CD4-positive, alpha-beta T cell treated with Interleukin-17A for 4 hours (primary cell): ENCODE measurements at places on chromosomes 1 and 21.

- DNase-seq: no peak
These were observed 12.6 kb upstream of the PLA2G2C start for GRCh38 chr1:20198918-20199317.

GRCh38 chr1:32871364-32872191 is 866 bp upstream of the FNDC5 start:
- no peak for DNase-seq

- peak; percentile 72 for DNase-seq
These were observed 15.2 kb downstream of the POGZ start for GRCh38 chr1:151443846-151444782.

DNA sequence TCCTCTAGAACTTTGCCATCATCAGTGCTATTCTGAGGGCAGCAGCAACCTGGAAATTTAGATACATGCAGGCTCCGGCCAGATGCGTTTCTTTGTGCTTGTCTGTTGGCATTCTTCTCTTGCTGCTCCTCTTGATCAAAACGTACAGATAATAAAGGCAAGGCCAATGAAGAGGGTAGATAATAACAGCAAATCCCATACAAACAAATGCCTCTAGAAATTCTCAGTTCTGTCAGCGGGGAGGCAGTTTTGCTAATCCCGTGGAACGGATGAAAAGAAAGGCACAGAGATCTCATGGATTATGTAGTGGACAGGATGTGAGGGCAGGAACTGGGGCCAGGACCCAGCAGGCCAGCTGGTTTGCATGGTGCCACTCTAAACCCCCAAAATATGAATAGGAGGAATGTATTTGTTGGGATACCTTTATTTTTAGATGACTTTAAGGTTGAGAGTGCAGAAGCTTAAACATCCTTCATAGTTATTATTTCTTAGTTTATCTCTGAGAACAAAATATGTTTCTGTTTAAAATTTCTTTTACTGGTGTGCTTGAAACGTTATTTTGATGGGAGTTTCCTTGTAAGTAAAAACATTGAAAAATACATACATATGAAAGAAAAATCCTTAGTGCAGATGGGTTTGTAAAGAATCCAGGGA is 1.5 kb downstream of the ITSN1 start:
- DNase-seq: no peak

DNA sequence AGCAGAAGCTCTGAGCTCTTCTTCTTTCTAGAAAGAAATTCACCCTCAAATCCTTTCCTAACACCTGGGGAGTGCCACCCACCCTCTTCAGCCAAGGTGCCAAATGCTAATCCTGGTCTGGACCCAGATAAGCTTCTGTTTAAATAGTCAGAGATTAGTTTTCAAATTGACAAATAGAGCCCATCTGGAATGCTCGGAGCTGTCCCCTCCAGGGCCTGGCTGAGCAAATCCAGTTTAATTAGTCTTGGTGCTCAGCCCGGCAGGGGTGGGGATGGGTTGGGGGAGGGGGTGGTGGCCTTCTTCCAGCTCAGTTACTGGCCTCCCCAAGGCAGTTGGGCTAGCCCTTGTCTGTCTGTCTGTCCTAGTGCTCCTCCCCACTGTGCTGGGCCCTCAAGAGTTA is 269.5 kb downstream of the GRIK3 start:
- no peak for DNase-seq

GRCh38 chr1:3547055-3548005 is 64.0 kb downstream of the MEGF6 start:
- no peak for DNase-seq

DNA sequence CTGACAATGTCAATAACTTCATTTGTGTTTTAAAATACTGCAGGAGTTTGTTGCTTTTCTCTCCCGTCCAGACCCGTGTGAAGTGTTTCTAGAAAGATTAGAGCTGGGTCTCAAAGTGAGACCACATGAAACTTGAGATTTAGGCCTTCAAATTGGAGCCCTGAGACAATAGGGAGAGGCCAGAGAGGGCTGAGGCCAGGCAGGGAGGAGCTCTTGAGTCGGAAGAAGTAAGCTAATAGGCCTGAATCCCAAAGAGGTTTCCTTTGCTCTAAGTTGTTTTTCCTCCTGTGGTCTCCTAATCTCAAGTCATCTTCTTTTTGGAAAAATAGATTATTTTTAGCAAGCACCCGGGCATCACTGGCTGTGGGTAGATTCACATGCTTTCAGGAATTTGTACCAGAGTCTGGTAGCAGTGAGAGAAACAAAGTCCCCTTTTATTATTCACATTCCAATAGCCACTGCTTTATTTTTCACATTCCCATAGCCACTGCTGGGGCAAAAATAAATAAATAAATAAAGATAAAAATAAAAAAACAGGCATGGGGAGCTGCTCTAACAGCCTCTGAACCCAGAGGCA is 25.6 kb downstream of the CD244 start:
- DNase-seq: no peak

- DNase-seq: no peak
These were observed 55.2 kb upstream of the MRPS6 start for GRCh38 chr21:34018185-34018584.

DNA sequence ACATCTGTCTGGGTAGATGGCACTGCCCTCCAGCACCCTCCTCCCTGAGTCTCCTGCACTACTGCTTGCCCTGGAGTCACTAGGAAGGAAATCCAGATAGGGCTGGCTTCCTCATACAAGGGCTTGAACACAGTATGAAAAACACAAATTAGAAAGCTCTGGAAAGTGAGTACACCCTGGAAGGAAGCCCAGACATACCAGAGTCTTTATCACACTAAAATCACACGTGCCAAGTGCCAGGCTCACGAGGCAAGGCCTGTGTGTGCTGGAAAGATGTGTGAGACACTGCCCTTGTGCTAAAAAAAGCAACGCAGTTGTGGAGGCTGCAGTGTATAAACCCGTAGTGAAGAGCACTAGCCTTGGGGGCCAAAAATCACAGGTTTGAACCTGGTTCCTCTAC is 28.3 kb upstream of the S100A7 start:
- DNase-seq: no peak

DNA sequence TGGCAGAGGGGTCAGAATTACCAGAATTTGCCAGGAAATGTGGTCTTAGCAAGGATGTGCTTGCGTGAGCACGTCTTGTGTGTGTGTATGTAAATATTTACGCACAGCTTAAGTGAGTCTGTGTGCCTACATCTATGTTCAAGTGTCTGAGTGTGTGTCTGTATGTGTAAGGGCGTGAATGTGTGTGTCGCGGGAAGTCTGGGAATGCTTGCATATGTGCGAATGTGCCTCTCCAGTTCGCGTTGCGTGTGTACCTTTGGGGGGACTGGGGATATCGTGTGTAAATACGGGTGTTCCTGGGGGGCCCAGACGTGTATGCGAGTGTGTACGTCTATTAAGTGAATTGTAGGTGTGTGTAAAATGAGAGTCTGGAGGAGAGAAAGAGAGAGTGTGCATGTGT is 68.6 kb upstream of the POU3F1 start:
- no peak for DNase-seq
